ENCODE measurements at places on chromosomes 16 and 17.

DNA sequence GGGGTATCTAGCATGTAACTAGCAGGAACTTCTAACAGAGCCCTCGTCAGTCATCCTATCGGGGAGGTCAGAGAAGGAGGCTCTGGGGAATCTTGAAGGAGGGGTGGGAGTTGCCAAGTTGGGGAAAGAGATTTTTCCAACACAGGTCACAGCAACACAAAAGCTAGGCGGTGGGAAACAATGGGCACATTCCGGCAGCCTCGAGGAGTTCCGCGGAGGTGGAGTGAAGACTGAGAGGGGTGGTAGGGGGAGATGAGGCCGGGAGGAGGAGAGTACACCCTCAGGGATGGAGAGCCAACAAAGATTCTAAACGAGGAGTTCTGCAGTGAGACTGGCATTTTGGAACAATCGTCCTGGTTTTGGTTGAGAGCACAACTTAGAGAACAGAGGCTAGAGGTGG is 13.5 kb upstream of the CALB2 start:
- DNase-seq = no peak

GRCh38 chr17:33435721-33436301 is 142.7 kb upstream of the ASIC2 start:
- no peak for DNase-seq

DNA sequence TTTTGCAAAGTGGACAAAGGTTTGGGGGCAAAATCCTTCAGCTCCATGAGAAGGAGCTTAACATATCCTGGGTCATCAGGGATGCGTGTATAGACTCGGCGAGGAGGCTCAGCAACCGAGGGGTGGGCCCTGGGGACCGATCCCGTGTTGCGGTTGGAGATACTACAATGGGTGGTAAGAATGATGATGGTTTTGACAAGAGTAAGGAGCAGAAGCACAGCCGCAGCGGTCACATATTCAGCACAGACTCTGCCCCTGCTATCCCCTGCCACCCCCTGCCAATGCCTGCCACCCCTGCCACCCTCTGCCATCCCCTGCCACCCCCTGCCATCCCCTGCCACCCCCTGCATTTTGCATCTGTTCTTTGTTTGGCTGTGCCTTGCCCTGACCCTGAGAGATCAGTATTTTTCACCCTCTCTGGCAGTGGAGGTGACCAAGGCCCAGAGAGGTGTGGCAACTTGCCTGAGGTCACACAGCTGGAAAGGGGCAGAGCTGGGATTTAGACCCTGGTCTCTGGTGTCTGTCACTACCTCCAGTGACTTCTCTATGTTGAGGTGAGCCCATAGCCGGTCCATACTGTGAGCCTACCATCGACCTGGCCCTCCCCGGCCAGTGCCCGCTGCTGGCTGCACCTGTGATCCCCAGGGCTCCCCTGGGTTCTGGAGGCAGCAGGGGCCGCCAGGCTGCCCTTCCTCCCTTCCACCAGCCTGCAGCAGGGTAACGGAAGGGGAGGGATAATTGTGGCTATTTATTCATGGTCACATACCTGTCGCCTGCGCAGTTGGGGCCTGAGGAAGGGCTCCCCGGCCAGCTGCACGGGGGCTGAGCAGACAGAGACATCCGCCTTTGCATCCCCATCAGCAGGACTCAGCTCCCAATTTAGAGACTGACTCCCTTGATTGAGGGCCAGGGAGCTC is 74.9 kb upstream of the CBX4 start:
- no peak for DNase-seq

- no peak for DNase-seq
Measured at GRCh38 chr17:77246110-77247047, 105.6 kb downstream of the SEC14L1 start.

GRCh38 chr16:69660166-69660565 is 66.2 kb downstream of the NQO1 start:
- DNase-seq = no peak

- DNase-seq = no peak
Measured at GRCh38 chr17:9178319-9178718, 157.0 kb downstream of the NTN1 start.

DNA sequence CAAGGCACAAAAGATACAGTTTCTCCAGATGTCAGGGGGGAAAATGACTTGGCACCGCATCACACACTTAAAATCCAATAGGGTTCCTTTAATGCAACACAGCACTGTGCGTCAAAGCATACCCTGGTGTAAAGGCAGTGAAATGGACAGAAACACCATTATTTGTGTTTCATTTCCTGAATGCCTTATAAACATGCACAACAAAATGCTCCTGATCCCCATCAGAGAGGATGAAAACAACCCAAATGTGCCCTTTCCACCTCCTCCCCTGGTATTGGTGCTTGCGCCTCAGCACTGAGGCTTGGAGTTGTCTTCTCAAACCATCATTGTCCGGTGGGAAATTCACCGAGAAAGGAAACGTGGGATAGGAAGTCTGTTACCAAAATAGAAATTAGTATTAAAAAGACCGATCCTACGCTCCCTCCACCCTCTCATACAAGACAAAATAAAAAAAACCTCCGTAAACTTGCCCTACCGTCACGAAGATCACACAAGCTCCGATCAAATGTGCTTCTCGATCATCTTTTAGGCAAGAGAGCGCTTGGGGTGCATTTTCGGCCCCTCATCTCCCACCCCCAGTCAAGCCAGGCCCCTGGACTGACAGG is 722 bp downstream of the CDC27 start:
- DNase-seq = no peak

GRCh38 chr16:24346734-24347133 is 90.6 kb downstream of the CACNG3 start:
- no peak for DNase-seq

DNA sequence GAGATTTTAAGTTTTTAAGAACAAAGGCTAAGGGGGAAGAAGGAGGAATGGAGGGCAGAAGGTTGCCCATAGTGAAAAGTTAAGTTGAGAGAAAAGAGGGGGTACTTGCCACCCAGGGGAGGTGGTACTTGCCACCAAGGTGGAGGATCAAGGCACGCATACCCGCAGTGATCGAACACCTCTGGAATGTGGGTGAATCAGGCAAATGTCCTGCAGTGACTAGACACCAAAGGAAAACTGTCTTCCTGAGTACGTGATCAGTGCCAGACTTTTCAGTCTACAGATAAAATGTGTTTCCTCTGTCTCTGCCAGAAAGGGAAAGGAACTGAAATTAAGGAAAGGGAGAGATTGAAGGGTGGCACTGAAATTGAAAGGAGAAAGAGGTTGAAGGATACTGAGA is 2285.3 kb downstream of the TP53TG3F start:
- DNase-seq = no peak

DNA sequence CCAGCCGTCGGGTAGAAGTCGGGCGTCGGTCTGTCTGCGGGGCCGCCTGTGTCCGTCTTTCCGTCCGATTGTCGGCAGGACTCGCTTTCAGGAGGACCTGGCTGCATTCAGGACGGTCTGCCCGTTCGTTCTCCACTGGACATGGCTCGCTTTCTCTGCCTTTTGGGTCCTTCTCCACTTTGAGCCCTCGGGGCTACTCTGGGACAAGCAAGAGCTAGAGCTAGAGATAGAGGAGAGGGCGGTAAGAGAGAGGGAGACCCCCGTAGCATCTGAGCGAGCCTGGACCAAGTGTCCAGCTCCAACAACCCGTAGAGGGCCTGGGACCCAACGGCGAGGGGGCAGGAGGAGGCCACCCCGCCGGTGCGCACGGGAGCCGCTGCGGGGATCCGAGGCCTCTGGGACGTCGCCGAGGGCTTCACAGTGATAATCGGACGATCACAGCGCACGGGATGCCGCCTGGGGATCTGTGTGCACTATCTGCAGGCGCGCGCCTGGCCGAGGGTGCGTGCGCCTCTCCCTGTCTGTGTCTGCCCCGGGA is 4.5 kb downstream of the TBX4 start:
- no peak for DNase-seq

Data from stimulated activated CD8-positive, alpha-beta memory T cell treated with anti-CD3 and anti-CD28 coated beads, Interleukin-15, amount 100 ng/mL, for 1 hour (primary cell).